Type B pancreatic cell (in vitro differentiated cells): ENCODE measurements at places on chromosomes 13 and 19. TPM values are rescaled to one million over a fixed set of nuclear protein-coding genes. Genes with fewer than 3 reads are reported as not detected.

Gene CAPN12
- total RNA-seq = 3.0 and 4.5 TPM in 2 replicates

GRCh38 chr13:95195146-95195545 lies 106.1 kb downstream of the ABCC4 start:
- H3K27ac ChIP-seq = no peak overlapping the region
- H3K36me3 ChIP-seq = peaks cover 17% of the 10 kb centered on the region
- no peaks in the 10 kb centered on the region for H3K27me3 ChIP-seq
- no peak for DNase-seq
- no peak overlapping the region for H3K4me3 ChIP-seq
- no peaks in the 10 kb centered on the region for H3K4me1 ChIP-seq

- no peak for DNase-seq
- no peaks in the 10 kb centered on the region for H3K4me1 ChIP-seq
- no peak overlapping the region for H3K27ac ChIP-seq
- no peak overlapping the region for H3K4me3 ChIP-seq
- H3K36me3 ChIP-seq = peaks cover 3% of the 10 kb centered on the region
Observed at GRCh38 chr13:102881819-102882686, 36.2 kb downstream of the ERCC5 start.

- H3K36me3 ChIP-seq = no peaks in the 10 kb centered on the region
- H3K4me1 ChIP-seq = peaks cover 41% of the 10 kb centered on the region
- DNase-seq = no peak
Observed at GRCh38 chr13:112735791-112736190, 46.0 kb downstream of the ATP11A start.

DNA sequence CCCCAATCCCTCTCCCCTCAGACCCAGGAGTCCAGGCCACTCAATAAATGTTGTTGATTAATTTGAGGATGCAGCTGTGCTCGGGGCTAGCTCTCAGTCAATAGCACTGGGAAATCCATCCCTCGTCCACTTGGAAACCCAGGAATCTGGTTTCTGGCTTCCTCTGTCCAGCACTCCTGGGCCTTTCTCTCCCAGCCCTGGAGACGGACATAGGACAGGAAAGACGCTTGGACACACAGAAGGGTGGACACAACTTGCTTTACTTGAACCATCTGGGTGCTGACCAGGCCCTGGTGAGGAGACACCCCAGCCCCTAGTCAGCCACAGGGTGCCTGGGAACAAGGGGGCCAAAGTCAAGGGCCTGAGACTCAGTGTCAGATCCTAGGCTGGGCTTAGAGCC lies 891 bp upstream of the TNNI3 start:
- peaks cover 48% of the 10 kb centered on the region for H3K27me3 ChIP-seq
- H3K27ac ChIP-seq = no peak overlapping the region
- DNase-seq = no peak
- H3K36me3 ChIP-seq = no peaks in the 10 kb centered on the region
- peaks cover 5% of the 10 kb centered on the region for H3K4me1 ChIP-seq

Gene DENND1C
- total RNA-seq = 0.93 and 0.94 TPM in 2 replicates

DNA sequence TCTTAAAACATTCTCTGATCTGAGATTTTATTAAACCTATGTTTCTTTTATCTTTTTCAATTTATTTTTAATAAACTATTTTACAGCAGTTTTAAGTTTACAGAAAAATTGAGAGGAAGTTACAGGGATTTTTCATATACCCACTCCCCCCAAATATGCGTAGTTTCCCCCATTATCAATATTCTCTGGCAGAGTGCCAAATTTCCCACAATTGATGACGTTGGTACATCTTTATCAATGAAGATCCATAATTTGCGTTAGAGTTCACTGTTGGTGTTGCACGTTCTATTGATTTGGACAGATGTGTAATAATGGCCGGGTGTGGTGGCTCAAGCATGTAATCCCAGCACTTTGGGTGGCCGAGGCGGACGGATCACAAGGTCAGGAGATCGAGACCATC lies 1063.0 kb upstream of the ATXN8OS start:
- H3K27me3 ChIP-seq = no peaks in the 10 kb centered on the region
- H3K4me3 ChIP-seq = no peak overlapping the region
- H3K36me3 ChIP-seq = no peaks in the 10 kb centered on the region
- H3K4me1 ChIP-seq = no peaks in the 10 kb centered on the region

- H3K4me3 ChIP-seq = no peak overlapping the region
- no peak overlapping the region for H3K27ac ChIP-seq
- H3K4me1 ChIP-seq = peaks cover 7% of the 10 kb centered on the region
- H3K36me3 ChIP-seq = no peaks in the 10 kb centered on the region
- peaks cover 22% of the 10 kb centered on the region for H3K27me3 ChIP-seq
- DNase-seq = no peak
Observed at GRCh38 chr19:367561-367960, 23.0 kb upstream of the MIER2 start.

DNA sequence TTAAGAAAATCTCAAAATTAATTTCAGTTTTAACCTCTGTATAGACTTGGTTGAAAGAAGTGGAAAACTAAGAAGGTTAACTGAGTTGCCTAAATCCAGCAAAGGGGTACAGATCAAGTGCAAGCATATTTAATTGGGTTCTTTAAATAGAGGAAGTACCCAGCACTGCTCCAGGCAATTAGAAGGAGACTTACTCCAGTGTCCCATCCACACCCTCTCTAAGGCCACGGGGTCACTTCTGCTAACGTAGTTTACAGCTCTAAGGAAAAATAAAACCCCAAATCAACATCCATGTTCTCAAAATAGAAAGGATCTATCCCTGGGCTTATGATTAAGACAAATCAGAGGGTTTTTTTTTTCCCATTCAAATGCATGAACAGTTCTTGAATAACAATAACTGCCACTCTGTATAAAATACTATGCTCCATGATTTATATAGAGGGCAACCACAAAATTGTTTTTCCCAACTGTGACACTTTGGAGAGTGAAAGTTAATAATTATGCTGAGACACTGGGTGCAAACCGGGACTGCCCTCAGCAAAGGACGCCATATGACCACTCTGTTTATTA lies 4.6 kb downstream of the FRY start:
- H3K36me3 ChIP-seq = no peaks in the 10 kb centered on the region
- H3K4me1 ChIP-seq = peaks cover 23% of the 10 kb centered on the region
- DNase-seq = no peak
- peaks cover 4% of the 10 kb centered on the region for H3K27me3 ChIP-seq
- peak overlapping the region; percentile 30 for H3K27ac ChIP-seq

Gene ERVK3-1
- total RNA-seq = 35.2 and 36.8 TPM in 2 replicates

DNA sequence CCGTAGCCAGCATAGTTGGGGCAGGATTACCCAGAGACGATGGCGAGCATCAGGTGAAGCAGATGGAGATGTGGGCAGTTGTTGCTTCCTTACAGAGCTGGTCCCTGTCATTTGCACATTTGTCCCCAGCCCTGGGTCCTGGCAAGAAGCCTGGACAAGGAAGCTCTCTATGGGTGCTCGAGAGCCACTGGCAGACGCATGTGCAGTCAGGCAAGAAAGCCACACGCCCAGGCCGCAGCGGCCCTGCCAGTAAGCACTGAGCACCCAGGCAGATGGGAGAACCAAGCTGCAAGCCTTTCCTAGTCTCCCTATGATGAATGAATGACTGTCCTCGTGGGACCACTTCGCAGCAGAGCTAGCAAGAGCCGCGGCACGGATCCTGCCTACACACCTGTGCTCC lies 182.8 kb downstream of the FOXO1 start:
- no peak for DNase-seq
- H3K36me3 ChIP-seq = no peaks in the 10 kb centered on the region
- no peaks in the 10 kb centered on the region for H3K27me3 ChIP-seq
- no peak overlapping the region for H3K27ac ChIP-seq
- H3K4me3 ChIP-seq = no peak overlapping the region

DNA sequence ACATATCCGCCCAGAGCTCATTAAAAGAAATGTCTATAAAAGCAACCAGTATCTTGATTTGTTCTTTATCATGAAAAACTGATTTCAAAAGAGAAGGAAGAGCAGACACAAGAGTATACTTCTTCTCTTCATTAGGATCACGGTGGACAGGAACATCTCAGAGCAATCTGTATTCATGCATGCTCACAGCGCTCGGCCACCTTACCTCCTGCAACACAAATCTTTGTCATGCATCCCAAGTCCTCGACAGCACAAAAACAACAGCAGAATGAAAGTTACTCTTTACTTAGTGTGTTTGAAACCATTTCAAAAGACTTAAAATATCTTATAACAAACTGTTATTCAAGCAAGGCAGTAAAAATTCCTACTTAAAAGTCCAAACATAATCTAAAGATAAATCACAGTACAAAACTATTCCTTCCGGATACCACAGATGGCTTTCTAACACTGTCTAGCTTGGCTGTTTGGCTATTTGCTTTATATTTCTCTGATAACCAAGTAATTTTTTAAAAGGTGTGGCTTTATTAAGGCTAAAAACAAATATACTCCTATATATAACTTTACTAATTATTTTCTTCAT lies 174.5 kb downstream of the TBC1D4 start:
- H3K4me3 ChIP-seq = no peak overlapping the region
- H3K27me3 ChIP-seq = no peaks in the 10 kb centered on the region
- peaks cover 35% of the 10 kb centered on the region for H3K36me3 ChIP-seq
- DNase-seq = no peak
- H3K4me1 ChIP-seq = peaks cover 5% of the 10 kb centered on the region

GRCh38 chr13:50901701-50902100 lies 7.9 kb upstream of the RNASEH2B start:
- H3K4me3 ChIP-seq = no peak overlapping the region
- no peak overlapping the region for H3K27ac ChIP-seq
- no peaks in the 10 kb centered on the region for H3K27me3 ChIP-seq

- no peaks in the 10 kb centered on the region for H3K27me3 ChIP-seq
- H3K36me3 ChIP-seq = peaks cover 46% of the 10 kb centered on the region
- H3K4me3 ChIP-seq = no peak overlapping the region
- H3K4me1 ChIP-seq = no peaks in the 10 kb centered on the region
Observed at GRCh38 chr19:51980116-51980736, 6.4 kb downstream of the ZNF350 start.

Gene CCDC169
- 2.0 and 3.2 TPM in 2 replicates for total RNA-seq

DNA sequence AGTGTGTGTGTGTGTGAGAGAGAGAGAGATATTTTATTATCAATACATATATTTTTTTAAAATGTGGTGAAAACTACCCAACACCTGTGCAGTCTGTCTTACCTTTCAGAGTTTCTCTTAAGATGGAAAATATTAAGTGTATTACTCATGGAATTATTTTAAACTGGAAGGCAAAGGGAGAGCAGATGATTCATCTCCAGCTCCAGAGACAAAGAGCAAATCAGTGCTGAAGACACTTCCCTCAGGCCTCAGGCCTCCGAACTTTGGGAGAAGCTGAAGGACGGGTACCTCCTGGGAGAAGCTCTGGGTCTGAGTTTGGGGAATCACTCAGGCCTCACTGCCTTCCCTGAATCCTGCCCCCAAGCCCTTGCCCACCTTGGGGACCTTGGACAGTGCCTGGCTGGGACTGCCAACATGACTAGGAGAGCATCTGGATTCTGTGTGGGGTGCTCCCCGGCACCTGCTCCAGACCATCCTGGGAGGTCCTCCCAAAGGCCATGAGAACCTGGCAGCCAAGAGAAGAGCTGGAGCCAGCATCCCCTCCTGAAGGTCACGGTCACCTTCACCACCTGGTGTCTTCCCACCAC lies 170.4 kb upstream of the UBL3 start:
- no peak overlapping the region for H3K4me3 ChIP-seq
- peak overlapping the region; percentile 74 for H3K27ac ChIP-seq
- no peaks in the 10 kb centered on the region for H3K36me3 ChIP-seq

- H3K36me3 ChIP-seq = peaks cover 4% of the 10 kb centered on the region
- H3K4me1 ChIP-seq = peaks cover 14% of the 10 kb centered on the region
- DNase-seq = no peak
Observed at GRCh38 chr19:53958823-53959757, 3.6 kb upstream of the CACNG8 start.

DNA sequence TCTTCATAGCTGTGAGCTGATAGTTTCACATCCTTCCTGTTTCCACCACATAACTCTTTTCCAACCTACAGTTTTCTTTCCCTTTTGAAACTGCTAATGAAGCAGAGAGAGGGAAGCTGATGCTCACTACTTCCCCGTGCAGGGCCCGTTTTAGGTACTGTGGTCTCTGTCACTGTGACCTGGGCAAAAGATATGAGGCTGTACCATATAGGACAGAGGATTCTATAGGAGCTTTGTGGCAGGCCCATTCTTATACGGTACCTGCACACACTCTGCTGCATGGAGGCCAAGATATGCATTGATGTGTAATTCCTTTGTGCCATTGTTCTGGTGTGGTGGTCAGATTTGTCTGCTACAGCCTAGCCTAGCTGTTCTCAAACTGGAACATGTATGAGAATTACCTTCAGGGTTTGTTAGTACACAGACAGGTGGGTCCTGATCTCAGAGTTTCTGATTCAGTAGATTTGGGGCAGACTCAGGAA lies 577.3 kb downstream of the LMO7 start:
- H3K4me1 ChIP-seq = no peaks in the 10 kb centered on the region
- no peak overlapping the region for H3K27ac ChIP-seq
- no peak for DNase-seq
- H3K36me3 ChIP-seq = no peaks in the 10 kb centered on the region
- H3K27me3 ChIP-seq = no peaks in the 10 kb centered on the region
